ENCODE measurements at places on chromosomes 1 and 21.

DNA sequence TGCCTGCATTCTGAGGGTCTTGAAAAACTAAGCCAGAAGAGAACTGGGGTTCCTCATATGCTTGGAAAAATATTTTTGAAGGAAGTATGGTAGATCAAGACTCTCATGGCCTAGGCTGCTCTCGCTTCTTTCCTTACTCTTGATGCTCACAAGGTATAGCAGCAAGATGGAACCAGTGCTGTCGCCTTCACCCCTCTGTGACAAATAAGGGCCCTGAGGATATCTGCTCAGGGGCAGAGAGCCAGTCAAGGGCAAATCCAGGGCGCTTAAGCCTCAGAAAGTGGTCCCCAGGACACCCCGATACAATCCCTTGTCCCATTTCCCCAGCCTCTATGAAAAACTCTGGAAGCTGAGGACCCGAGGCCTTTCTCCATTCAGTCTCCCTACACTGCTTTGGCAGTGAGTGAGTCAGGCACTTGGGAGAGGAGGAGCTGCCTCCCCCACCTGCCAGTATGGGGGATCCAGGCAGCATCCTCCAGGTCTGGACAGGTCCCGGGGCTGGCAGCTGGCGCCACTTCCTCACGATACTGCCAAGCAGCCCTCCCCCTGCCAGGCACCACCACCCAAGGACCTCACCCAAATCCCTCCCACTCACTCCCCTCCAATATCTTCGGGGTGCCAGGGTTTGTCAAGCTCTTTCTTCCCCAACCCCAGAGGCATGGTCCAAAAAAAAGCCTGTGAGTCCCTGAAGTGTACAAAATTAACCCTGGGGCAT, 1.3 kb downstream of the IGSF9 start:
- no peak for DNase-seq

DNA sequence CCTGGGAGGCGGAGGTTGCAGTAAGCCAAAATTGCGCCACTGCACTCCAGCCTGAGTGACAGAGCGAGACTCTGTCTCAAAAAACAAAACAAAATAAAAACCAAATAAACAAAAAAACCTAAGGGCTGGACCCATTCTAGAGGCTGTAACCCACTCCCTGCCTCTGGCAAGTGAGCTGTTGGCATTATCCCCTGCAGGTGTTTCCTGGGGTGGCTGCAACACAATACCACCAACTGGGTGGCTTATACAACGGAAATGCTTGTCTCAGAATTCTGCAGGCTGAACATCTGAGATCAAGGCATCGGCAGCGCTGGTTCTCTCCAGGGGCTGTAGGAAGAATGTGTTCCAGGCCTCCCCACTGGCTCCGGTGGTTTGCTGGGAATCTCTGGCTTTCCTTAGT, 15.2 kb downstream of the LRRC38 start:
- no peak for DNase-seq

GRCh38 chr1:207298186-207298585, 23.3 kb upstream of the CD55 start:
- DNase-seq = no peak

- DNase-seq = no peak
Measured at GRCh38 chr1:118985640-118986554, 2.2 kb downstream of the TBX15 start.

GRCh38 chr1:15094719-15095495, 58.6 kb upstream of the TMEM51 start:
- DNase-seq = no peak

- DNase-seq = peak; percentile 29
Measured at GRCh38 chr1:203342192-203342940, 8.6 kb downstream of the FMOD start.

GRCh38 chr1:219189021-219189824, 15.5 kb downstream of the LYPLAL1 start:
- DNase-seq = no peak

DNA sequence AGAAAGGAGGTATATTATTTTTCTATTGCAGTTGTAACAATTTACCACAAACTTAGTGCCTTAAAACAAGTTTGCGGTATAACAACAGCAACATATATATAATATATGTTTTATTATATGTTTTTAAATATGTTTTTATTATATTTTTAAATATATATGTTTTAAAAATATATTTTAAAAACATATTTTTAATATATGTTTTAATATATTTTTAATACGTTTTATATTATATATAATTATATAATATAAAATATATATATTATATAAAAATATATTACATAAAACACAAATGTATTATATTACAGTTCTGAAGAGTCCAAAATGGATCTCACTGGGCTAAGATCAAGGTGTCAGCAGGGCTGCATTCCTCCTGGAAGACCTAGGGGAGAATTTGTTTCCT, 27.5 kb upstream of the FNBP1L start:
- DNase-seq = no peak

Measured in T-helper 2 cell treated with Interferon-gamma antibody and Interleukin-4, amounts not matched to agents 5 μg/mL and 100 μg/mL, for 36 hours (primary cell).